ENCODE measurements at places on chromosomes 11 and 22.
A peak's percentile ranks its signal among the peaks of the same experiment; 100 is the strongest.

DNA sequence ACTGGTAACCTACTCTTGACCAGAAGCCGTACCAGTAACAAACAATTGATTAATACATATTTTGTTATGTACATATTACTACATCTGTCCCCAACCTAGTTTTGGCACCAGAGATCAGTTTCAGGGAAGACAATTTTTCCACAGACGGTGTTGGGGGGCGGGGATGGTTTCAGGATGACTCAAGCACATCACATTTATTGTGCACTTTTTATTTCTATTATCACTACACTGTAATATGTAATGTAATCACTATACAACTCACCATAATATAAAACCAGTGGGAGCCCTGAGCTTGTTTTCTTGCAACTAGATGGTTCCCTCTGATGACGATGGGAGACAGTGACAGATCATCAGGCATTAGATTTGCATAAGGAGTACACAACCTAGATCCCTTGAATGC is 15.5 kb downstream of the DGCR8 start:
- DNase-seq = no peak

- DNase-seq = no peak
Observed at GRCh38 chr11:108012139-108012725, 3.5 kb downstream of the CUL5 start.

DNA sequence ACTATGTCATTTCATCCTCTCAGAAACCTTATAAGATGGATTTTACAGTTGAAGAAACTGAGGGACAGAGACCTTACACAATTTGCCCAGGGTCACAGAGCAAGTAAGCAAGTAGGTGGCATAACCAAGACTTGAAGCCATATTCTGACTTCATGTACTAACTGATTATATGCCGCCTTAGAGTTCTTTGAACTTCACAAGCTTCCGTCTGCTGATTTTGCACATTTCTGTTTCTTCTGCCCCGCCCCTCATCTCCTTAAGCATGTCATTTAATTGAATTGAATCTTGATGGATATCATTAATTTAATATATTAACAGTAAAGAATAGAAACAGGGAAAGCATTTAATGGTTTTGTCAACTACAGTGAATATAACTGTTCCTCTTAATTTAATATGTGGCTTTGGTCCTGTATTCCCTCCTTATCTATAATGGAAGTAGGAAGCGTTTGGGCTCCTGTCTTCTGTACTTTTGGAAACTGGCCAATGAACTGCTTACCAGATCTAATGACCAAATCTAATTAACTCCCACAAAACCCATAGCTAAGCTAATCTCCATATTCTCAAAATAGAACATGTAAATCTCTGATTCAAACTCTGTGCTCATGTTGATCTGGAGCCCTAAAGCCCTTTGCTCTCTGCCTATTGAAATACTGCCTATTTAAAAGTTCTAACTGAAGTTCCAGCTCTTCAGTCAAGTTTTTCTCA is 30.4 kb downstream of the SIK2 start:
- DNase-seq = no peak

DNA sequence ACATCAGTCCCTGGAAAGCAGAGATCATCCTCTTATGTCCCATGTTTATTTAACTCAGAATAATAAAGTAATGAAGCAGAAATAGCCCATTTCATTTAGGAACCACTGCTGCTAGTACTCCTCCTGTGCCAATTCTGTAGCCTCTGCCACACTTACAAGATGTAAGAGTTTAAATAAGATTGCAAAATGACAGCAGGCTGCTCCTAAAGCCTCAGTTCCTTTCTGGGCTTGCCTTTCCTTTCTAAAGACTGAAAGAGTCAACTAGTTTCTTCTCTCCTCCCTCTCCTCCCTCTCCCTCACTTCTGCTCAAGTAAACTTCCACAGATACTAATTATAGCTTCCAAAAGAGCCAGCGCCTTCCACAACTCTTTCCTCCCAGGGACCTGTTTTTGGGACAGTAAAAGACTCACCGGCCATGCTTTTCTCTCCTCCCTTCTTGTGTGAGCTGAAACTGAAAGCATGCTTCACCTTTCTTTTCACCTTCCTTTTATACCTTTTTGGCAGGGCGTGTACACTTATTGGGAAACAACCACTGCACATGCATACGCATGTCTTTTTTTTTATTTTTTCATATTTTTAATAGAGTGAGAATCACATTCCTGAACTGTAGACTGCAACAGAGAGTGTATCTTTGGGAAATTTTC is 26.1 kb upstream of the CARD16 start:
- DNase-seq = peak; percentile 72
